ENCODE measurements at places on chromosomes 11 and 22. TPM values are rescaled to one million over a fixed set of nuclear protein-coding genes. Genes with fewer than 3 reads are reported as not detected.

- no peak for DNase-seq
- no peaks in the 10 kb centered on the region for H3K36me3 ChIP-seq
Measured at GRCh38 chr11:130295657-130296056, 19.1 kb downstream of the ZBTB44 start.

DNA sequence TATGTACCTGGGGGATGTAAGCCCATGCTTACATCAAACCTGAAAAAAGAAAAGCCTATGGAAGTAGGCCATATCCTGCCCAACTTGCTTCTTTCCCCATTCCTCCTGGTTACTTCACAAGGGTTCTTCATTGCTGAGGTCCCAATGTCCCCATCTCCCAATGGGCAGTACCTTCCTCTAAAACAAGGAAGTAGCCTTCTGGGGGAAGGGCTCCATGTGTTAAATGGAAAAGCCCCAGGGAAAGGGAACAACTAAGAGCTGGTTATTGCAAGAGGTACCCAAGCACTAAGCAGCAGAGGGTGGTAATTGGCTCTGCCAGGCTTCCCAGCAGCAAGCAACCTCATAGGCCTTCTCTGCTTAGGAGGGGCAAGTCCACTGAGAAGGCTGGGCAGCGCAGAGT is 11.3 kb downstream of the TMEM216 start:
- H3K36me3 ChIP-seq = no peaks in the 10 kb centered on the region
- no peak for DNase-seq
- no peak overlapping the region for H3K4me3 ChIP-seq
- no peaks in the 10 kb centered on the region for H3K4me1 ChIP-seq
- no peak overlapping the region for H3K27ac ChIP-seq

- no peak overlapping the region for H3K4me3 ChIP-seq
- H3K36me3 ChIP-seq = no peaks in the 10 kb centered on the region
- no peaks in the 10 kb centered on the region for H3K4me1 ChIP-seq
- H3K27ac ChIP-seq = no peak overlapping the region
- H3K27me3 ChIP-seq = no peaks in the 10 kb centered on the region
Measured at GRCh38 chr11:26014456-26015115, 317.3 kb upstream of the ANO3 start.

Gene DMC1
- 3.0 TPM for total RNA-seq

Gene OR8B3
- not detected for total RNA-seq

GRCh38 chr11:127381247-127381646 is 380.7 kb upstream of the KIRREL3 start:
- H3K36me3 ChIP-seq = no peaks in the 10 kb centered on the region
- no peaks in the 10 kb centered on the region for H3K27me3 ChIP-seq
- DNase-seq = no peak

DNA sequence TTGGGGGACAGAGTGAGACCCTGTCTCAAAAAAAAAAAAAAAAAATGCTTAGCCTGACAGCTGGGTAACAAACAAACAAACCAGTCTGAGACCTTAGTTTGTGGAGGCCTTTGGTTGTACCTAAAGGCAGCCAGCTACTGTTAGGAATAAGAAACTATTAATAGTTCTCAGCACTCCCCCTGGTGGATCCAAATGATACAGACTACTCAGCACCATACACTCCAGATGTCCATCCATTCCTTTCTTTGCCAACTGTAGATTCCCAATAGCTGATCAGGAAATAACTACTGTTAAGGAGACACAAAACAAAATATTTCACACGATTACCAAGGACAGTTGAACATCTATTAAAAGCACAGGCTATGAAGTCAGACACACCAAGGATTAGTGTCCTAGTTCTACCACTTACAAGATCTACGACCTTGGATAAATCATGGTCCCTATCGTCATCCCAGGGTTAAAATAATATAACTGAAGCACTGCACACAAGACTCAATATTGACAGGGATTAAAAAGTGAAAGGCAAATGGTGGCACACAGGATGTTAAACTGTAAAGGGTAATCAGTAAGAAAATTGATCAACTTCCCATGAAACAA is 17.2 kb downstream of the CLDN25 start:
- no peaks in the 10 kb centered on the region for H3K36me3 ChIP-seq
- no peak for DNase-seq
- H3K27me3 ChIP-seq = no peaks in the 10 kb centered on the region

Gene YDJC
- 45.1 TPM for total RNA-seq

Gene SAA1
- 7.5 TPM for total RNA-seq

Gene PAAF1
- total RNA-seq = 13.2 TPM

GRCh38 chr11:1576825-1577224 is 4.8 kb upstream of the DUSP8 start:
- H3K27me3 ChIP-seq = no peaks in the 10 kb centered on the region
- H3K36me3 ChIP-seq = no peaks in the 10 kb centered on the region
- no peak for DNase-seq

All from ovary (tissue), 10 donors.